ENCODE measurements at places on chromosomes 2 and 18.

DNA sequence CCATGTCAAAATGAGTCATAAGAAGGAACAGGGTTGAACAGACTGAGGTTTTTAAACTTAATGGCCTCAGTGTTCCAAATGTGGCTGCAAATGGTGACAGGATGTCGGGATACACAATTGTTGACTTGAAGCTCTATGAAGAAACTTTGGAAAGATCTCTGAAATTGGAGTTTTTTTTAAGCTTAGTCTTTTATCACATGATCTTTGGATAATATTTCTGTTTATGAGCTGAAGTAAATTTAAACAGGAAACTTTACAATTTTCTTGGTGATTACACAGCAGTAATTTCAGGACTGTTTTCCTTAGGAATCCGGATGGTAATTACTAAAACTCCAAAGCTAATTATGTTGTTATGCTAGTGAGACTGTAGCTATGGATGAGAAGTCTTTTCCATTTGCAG, 199.1 kb upstream of the NRXN1 start:
- no peak for DNase-seq

GRCh38 chr2:161131074-161131680, 29.1 kb upstream of the TANK start:
- DNase-seq: no peak

DNA sequence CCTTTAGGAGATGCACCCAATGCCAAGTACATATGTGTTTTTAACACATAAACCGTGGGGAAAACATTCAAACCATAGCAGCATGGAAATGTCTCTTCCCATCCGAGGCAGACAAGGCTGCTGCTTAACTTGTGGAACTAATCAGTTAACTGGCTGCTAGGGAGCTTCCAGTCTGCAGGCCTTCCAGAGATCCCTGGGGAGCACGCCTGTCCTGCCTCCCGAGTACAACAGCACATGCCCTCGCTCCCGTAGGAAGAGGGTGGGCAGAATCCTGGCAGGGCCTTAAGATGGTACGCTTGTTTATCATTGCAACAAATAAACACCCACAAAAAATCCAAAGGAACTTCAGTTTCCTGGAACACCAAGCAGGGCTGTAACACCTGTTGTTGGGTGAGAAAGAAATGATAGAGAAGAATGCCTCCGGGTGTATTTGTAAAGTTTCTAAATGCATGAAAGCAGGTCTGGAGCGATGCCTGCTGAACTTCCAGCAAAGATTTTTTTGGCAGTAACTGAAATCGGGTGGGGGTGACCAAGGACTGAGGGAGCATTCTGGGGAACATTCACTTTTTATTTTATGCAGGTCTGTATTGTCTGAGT, 56.2 kb downstream of the EDAR start:
- no peak for DNase-seq

DNA sequence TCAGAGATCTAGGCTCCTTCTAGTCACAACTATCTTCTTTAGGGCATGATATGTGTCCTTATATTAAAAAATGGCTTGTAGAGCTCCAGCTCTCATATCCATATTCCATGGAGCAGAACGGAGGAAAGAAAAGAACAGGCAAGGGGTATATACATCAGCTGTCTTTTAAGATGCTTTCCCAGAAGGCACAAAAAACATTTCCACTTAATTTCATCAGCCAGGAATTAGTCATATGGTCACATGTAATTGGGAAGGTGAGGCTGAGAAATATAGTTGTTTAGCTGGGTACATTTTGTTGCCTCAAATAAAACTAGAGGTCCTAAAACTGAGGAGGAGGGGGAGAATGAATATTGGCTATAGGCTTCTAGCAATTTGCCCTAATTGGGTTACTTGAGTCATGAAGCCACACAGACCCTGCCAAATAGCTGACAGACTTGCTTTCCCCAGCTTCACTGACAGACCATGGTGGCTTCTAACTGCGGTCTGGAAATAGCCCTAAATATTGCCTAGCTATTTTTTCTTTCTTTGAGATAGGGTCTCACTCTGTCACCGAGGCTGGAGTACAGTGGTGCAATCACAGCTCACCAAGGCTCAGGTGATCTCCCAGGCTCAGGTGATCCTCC, 20.0 kb downstream of the MAIP1 start:
- no peak for DNase-seq

DNA sequence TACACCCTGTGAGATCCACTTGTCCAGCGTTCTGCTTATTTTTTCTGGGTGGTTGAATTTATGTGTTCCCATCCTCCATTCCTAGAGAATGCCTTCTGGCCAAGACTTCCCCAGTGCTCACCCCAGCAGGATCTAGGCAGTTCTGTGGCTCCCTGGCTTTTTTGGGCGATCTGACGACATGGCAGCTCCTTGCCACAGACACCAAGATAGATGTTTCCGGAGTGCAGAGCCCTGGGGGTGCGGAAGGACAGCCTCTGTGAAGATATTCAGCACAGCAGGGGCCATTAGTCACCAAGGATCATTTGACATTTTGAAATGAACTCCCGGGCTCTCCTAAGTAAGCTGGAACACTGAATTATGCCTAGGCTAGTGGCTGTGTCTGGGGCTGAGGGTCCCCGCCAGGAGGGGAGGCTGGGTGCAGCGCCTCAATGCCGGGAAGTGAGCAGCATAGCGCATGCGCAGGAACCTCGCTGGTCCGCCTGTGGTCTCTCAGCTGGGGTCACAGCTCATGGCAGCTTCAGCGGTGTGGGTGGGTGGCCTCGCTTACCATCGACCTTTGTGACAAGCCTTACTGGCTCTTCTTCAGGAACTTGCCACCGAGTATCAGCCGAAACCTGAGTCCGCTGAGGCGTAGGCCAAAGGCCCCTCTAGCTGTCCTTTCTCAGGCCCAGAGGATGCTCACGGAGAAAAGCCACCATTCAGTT, 60.3 kb downstream of the MEX3C start:
- no peak for DNase-seq

DNA sequence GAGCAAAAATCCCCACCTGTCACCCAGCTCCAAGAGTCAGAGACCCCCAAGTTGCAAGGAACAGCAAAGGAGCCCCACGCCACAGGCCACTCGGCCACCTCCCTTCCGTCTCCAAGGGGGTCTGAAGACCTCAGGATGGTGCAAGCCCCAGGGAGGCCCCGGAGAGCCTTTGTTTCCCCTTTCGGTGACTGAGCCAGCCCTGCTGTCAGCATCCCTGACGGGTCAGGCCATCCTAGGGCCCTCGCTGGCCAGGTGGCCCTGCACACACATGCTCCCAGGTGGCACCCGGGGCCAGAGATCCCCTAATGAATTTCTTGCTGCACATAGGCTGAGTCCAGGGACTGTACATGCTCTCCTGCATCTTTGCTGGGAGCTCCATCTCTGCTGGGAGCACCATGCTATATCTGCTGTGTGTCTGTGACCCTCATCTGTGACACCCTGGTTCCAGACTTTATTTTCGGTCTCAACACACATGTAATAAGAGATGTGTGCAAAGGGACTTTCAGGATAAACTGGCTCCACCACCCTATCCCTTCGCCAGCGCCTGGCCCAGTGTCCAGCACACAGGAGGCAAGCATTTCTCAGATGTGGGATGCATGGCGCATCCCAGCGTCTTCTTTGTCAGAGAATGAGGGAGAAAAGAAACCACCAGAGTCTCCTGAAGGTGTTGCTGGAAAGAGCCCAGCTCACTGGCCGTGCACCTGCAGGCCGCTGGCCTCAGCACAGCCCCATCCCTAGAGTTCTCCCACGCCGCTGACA, 27.4 kb downstream of the ADI1 start:
- DNase-seq: no peak
